CD4-positive, alpha-beta T cell treated with Interleukin-17A for 1 hour (primary cell): ENCODE measurements at places on chromosomes 12 and 14.

DNA sequence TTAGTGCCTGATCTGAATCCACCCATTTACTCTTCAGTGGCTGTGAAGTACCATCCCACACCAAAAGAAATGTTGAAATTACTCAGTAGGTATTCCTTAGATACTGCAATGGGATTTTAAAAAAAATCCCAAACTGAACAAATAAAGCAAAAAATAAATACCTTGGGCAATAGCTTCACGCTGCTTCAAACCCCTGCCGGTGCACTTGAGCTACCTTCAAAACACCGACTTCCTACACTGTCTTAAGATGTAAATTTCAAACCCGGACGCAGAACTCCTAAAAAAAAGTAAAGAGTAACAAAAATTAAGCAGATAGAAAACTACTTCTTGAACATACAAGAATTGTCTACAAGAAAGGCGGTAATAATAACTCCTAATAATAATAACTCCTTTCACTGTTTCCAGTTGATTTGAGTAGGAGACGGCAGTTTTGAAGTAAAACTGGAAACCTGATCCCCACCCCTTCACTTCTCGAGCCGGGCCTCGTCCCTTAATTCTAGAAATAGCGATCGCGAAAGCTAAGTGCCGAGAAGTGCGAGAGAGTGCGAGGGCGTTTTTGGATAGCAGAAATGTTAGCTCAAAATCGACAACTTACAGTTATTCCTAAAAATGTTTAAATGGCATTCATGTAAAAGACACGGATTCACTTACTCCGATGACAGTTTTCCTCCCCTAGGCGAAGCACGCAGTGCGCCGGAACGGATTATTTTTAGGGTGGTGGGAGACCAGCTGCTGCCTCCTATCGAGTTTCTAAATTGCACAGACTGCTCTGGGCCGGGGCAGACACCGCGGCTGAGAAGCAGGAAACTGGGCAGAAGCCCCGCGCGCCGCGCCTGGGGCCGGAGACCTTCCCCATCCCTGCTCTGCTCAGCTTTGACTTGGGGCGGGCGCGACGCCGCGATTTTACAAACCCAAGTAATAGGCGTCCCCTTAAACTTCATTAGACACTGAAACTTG is at the start of gene ABCC9:
ABCC9 (minus strand) TSS at position 878 of the 957 bp plus-strand sequence. CDS start 4,752 bp downstream, outside the sequence.
- no peak for DNase-seq

DNA sequence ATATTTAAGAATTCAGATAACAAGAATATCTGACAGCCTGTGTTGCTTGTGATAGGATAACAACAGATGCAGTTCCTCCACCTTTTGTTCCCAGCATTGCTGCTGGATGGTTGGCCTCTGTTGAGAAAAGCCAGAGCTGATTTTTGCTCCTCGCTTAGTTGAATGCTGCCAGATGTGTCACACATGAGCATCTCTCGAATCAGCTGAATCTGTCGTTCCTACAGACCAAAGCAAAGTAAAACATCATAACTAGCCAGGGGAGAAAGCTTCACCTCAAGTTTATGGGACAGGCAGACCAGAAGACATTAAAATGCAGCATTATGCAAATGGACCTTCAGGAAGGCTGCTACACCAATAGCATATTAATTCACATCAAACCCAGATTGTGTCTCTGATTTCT is 20.1 kb downstream of the RACGAP1 start:
- no peak for DNase-seq

DNA sequence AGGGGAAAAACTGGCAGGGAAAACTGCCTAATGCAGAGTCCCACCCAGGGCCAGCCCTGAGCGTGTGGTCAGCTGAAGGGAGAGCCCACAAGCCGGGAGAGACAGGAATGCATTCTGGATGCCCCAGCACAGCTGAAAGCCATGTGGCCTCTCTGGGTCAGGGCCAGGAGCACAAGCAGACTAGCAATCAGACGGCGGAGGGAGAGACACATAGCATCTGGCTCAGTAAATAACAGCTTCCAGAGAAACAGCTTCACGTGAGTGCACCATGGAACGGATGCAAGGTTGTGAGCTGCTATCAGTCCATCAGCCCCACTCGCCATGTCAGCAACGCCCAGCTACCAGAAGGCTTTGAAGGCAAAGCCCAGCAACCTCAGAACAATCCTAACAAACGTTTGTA is 28.2 kb upstream of the TMEM106C start:
- no peak for DNase-seq

DNA sequence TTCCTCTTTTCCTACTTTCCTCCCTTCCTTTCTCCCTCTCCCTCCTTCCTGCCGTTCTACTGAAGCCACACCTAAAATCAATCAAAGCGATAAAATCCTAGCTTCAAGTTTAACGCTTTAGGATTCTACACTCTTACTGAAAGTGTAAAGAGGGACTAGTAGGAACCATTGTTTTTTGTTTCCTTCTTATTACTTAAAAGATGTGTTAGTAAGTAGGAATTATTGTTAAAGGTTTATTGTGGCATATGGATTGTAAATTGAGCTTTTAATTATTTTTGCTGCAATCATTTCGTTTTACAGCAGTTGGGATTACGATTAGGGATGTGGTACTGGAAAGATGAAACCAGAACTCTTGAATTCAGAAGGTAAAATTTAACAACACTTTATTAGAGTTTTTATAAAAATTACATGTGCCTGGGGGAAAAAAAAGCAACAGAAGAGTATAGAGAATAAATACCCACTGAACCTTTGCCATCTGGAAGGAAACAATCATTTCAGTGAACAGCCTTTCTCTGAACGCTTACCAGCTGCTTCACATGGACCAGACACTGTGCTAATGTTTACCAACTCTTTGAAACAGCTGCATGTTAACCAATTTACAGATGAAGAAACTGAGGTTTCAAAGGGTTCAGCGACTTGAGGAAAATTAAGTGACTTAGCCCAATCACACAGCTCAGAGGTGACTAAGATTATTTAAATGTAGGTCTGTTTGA is 1.0 kb downstream of the PPP1R36 start:
- DNase-seq, result no peak

GRCh38 chr12:89411846-89412245 is 59.5 kb upstream of the DUSP6 start:
- DNase-seq, result no peak

DNA sequence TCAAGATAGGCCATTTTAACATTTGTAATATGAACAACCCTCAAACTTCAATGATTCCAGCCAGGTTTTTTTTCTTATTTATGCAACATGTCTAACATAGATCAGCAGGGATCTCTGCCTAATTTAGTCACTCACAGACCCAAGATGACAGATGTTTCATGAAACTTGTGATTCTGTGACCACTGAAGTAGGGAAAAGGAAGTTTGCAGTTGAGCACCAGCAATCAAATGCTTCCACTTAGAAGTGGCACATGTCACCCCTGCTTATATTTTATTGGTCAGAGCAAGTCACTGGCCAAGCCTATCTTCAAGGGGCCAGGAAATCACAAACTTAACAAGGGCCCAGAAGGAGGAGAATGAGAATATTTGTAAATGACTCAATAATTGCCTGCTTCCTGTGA is 150.6 kb downstream of the BCAT1 start:
- DNase-seq, result no peak

DNA sequence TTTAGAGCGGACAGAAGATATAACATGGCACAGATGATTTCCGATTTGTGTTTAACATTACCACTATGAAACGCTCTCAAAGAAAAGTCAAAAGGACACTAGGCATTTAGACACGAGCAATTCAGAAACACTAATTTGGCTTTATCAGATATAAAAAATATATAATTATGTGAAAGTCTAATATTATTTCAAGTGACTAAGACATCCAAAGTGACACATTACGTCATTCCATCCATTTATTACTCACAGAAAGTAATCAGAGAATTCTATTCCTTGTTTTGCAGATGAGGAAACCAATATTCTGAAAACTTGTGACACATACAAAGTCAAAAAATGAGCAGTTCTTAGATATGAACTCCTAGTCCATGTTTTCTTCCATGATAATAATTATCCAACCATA is 250.8 kb upstream of the USP15 start:
- DNase-seq, result no peak

- DNase-seq, result no peak
Observed at GRCh38 chr12:27554421-27555186, 30.6 kb downstream of the PPFIBP1 start.

DNA sequence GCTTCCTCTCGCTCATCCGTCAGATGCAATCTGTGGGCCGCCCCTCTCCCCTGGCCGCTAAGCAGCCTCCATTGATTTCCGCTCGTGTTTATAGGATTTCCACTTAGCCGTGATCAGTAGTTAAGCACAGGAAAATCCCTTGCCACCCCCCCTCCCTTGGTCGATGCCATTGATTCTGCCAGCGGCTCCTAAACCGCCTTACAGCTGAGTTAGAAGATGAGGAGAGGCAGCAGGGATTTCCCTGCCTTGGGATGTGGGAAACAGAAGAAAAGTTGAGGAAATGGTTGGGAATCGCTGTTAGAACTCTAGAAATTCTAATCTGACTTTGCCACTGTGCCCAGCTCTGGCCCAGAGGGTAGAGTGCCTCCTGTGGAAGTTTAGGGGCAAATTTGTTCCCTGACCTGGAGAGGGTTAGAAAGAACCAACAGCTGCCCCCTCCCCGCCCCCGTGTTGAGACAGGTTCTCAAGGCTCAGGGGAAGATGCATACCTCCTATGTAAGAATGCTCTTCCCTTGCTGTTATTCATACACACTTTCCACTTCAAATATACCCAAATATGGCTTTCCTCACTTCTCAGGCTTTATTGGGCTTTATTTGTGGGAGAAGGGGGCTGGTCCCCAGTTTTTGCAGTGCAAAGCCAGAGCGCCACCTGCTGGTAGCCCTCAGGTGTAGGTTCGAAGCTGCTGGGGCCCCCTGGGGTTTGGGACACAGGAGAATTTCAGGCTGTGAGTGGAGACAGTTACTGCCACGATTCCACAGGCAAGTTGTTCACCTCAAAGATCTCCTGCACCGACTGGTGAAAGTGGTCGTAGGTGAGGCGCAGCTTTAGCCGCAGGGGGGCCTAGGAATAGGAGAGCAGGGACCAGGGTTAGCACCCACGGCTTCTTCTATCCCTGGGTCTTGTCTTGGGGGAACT is 3.2 kb downstream of the THTPA start:
- peak; percentile 72 for DNase-seq

DNA sequence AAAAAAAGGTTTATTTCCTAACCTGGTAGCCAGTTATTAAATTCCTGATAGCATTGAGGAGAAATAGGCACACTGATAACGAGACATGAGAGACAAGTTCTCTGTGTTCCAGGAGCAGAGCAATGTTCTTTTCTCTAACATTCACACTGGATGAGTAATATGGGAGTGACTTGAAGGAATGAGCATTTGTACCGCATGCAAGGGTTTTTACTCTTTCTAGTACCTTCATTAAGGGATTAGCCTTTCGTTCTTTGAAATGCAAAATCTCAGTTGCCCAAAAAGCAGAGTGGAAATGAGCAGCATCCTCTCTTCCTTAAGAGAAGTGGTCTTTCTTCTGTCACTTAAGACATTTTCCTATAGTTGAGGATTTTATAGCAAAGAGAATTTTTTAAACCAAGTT is 54.7 kb downstream of the FGD4 start:
- DNase-seq, result no peak

GRCh38 chr12:108449478-108449877 is 65.6 kb upstream of the FICD start:
- DNase-seq, result no peak

DNA sequence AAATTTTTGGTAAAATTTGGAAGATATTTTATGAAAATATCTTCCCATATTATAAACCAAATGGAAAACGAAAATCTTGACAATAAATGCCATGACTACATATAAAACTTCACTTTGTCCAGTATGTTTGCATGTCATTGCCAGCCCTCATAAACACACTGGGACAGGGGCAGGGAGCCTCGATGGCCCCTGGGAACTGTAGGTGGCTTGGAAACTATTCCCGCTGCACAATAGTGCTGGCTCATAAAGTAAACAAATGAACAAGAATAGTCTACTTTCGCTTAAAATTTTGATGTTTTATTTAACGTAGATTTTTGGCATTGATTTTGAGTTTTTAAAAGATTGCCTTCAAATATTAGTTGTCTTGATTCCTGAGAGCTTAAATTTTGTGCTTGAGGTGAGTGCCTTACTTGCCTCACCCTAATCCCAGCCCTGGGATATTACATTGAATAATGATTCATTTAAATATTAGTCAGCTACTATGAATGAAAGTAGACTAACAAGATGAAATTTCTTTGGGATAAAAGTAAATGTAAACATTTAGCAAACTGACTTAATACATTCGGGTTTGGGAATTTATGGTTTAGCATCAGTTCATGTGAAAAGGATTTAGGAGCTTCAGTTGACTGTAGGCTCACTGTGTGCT is 74.0 kb upstream of the PKP2 start:
- no peak for DNase-seq

DNA sequence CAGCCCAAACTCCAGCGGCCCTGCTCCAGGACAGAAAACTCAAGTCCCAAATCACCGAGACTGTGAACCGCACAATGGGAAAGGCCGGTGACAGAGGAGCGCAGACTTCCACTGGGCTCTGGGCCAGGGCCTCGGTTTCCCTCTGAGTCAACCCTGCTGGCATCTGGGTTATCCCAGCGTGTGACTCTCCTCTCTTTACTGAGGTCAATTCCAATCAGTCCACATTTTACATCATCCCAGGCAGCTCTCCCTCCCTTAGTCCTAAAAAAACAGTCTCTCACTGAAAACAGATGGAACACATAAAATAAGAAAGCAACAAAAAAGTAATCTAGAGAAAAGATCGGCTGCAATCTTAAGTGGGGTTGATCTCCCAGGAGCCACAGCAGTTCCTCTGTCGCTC is 36.9 kb downstream of the ITPK1 start:
- DNase-seq, result no peak

DNA sequence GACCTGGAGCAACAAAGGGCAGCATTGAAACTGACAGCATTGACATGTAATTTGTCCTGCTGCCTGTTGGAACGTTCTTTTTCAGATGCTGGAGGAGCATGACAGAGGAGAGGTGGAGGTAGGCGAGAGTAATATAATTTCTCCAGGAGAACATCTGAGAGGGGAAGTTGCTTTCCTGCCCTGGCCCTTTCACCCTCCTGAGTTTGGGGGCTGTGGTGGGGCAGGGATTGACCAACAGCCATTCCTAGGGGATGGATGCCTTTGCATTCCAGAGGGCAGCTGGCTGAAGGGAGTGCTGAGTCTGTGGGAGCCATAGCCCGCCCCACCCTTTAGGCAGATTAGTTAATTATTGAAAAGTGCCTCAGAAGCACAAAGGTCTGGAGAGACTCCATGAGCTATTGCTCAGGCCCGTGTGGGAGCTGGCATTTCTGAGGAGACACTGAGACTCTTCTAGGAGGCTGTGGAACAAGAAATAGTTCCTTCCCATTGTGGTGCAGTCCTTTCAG is 73.5 kb downstream of the ARF6 start:
- no peak for DNase-seq

DNA sequence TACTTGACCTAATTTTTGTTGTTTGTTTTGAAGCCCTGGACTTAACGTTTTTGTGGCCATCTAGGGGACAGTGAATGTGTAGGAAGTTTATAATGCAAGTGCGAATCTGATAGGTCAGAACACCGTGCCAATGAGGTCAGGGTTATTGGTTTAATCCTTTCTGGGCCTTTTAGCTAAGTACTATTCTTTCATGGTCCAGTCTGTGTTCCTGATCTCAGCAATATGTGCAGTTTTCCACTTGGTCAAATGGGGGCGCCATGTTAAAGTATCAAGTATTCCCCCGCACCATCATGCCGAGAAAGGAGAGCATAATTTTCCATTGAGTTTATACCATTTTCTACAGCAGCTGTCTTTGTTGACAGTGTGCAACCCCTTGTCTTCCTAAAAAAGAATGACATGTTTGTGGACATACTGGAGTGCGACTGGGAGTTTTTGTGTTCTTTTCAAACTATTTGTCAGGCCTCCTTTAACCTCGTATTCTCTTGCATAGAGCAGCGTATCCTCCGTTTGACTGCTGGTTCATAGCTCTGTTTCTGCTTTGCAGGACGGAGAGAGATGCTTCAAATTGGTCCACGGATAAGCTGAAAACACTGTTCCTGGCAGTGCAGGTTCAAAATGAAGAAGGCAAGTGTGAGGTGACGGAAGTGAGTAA is 1.3 kb downstream of the AHSA1 start:
- DNase-seq, result peak; percentile 72
